ENCODE measurements at places on chromosomes 16 and 17.

DNA sequence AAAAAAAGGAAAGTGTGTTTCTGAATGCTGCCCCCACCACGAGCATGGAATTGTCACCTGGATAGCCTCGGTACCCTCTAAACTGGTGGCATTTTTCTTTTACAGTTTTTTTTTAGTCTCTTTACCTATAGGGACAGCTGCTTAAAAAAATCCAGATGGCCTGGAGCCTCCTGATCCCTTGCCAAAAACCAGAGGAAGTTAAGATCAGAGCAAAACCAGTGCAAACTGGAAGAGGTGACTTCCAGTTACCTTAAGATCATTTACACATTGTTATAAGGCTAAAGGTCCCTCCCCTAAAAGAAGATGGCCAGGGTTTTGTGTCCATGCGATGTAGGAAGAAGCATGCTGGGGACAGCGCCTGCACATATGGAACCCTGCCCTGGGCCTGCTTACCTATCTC lies 3.5 kb downstream of the MEFV start:
- DNase-seq, result no peak

- DNase-seq, result no peak
Observed at GRCh38 chr16:81861503-81861902, 82.4 kb downstream of the PLCG2 start.

DNA sequence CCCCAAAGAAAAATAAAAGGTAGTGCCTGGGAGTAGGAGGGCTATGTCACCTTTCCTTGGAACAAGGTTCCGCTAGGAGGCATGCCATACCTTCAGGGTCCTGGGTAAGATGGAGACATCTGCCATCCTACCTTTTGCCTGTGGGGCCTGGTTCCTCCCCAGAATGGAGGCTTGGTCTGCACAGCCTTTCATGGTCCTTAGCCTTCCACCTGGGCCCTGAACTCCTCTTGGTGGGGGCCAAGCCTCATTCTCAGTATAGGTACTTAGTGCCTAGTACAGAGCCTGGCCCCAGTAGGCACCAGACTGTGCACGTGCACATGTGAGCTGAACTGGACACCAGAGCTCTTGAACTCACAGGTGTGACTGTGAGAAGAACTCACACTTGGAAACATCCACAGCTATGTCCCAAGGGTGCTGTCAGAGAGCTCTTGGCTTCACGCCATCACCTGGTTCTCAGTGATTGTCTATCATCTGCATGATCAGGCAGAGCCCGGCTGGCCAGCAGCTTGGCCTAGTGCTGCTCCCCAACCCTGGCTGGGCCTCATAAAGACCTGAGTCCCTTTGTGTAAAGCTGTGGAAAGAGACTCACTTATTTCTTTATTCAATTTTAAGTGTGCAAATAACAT lies 143.2 kb downstream of the SOCS1 start:
- no peak for DNase-seq

GRCh38 chr17:57620576-57620975 lies 124.5 kb downstream of the CCDC182 start:
- no peak for DNase-seq

GRCh38 chr16:11806721-11807120 lies 9.7 kb upstream of the ZC3H7A start:
- no peak for DNase-seq

DNA sequence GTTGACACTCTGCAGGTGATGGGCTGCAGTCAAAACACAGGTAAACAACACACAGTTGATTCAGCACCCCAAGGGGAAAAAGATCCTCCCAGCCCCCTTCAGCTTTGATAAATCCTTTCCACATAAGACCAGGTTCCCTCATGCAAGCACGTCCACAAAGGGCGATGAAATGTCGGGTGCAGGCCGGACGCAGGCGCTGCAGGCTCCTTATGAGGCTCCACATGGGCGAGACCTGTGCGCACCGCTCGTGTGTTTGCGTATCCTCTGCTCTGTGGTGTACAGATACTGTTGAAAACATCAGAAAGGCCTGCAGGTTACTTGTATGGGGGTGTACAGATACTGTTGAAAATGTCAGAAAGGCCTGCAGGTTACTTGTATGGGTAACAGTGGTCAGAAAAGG lies 14.4 kb upstream of the ZNF750 start:
- DNase-seq, result no peak

DNA sequence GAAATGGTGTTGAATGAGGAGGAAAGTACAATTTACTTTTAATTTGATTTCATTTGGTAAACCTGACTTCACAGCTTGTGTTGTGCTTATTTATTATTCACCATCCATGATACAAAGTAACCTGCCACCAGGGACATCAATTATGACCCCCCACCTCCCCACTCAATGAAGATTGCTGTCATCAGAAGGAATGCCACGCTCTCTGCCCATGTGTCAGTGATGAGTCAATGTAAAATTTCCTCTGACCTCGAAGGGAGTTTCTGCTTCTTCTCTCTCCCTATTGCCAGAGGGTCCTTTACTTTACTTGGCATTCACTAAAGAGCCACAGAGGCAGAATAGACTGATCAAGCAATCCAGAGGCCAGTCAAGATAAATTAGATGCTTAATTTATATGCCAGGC lies 759.7 kb downstream of the CDH11 start:
- DNase-seq, result no peak

GRCh38 chr17:33968350-33969044 lies 286.6 kb upstream of the CCL2 start:
- DNase-seq, result no peak

GRCh38 chr17:33512113-33512512 lies 219.0 kb upstream of the ASIC2 start:
- no peak for DNase-seq

DNA sequence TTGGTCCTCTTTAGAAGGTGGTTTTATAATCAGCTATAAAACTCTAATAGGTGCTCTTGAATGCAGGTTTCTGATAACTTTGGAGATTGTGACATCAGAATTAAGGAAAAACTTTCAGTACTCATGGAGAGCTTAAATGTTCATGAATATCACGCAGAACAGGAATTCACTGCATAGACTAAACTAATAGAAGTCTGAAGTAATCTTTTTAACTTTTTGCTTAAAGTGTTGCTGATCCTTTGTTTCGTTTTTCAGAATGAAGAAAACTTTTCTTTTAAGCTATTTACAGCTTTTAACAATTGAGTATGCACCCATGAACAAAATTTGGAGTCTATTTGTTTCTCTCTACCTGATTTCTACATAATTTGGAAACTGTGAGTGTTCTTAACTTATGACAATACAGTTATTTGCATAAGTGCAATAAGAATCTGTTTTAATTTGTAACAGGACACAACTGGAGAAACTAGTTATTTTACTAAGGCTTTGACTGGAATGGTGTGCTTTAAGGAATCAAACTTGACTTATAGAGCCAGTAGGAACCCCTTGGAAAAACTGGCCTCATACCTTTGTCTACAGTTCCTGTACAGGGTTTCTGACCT lies 17.0 kb upstream of the TRIM25 start:
- DNase-seq, result no peak

DNA sequence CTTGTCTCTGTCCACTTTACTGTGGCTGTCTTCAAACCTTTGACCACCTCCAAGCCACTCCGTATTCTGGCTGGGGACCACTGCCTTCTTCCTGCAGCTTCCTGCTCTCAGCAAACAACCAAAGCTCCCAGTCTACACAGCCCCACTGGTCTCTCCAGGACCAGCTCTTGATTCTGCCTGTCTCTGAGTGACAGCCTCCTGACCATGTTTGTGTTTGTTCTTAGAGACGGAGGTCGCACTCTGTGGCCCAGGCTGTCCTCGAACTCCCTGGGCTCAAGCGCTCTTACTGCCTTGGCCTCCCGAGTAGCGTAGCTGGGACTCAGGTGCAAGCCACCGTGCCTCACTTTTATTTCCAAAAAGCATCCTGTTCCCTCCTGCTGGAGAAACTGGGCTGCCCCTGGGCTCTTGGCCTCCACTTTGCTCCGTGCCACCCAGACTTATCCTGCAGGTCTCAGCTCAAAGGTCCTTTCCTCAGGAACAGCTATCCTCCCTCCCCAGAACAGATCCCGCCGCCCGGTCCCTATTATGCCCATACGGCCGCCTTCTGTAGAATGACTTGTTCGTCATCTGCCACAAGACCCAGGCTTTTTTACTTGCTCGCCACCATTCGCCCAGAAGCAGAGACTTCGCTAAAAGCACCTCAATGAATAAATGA lies 9.1 kb downstream of the MNT start:
- no peak for DNase-seq

DNA sequence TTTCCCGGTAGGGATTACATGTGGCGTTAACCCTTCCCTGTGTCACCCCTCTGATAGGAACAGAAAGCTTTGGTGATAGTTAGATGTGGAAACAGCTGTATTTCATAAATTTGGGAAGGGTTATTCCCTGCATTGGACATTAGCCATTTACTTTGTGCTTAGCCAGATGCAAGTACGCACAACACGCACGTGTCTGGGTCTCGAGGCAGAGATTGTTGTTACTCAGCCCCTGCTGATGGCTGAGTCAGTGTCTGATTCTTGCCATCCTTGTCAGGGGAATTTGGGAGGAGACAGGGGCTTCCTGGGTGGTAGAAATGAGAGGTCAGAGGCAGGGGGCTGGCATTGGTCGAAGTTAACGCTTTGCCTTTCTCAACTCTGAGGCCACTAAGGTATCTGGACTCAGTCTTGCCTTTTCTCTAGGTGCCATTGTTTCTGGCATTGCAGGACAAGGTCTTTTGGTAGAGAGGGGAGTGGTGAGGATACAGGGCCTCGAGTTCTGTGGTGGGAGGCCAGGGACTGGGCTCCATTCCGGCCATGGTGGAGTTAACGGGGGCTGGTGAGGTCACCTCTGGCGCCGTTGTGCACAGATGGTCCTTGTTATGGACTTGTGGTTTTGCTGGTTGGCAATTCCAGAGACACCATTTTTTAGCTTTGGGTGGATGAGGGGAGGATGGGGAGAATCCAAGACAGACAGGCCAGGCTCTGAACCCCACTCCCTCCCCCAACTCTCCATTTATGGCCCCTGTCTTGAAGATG lies 8.2 kb downstream of the MMP2 start:
- no peak for DNase-seq

Data from stimulated activated CD4-positive, alpha-beta T cell treated with anti-CD3 and anti-CD28 coated beads, TNF-alpha, amount 100 ng/mL, for 1 hour (primary cell).